Mammary epithelial cell (primary cell): ENCODE measurements at places on chromosomes 12 and 14. TPM values are rescaled to one million over a fixed set of nuclear protein-coding genes. Genes with fewer than 3 reads are reported as not detected.

Gene ADAM21
- total RNA-seq: 0.32 and 0.68 TPM in 2 replicates

DNA sequence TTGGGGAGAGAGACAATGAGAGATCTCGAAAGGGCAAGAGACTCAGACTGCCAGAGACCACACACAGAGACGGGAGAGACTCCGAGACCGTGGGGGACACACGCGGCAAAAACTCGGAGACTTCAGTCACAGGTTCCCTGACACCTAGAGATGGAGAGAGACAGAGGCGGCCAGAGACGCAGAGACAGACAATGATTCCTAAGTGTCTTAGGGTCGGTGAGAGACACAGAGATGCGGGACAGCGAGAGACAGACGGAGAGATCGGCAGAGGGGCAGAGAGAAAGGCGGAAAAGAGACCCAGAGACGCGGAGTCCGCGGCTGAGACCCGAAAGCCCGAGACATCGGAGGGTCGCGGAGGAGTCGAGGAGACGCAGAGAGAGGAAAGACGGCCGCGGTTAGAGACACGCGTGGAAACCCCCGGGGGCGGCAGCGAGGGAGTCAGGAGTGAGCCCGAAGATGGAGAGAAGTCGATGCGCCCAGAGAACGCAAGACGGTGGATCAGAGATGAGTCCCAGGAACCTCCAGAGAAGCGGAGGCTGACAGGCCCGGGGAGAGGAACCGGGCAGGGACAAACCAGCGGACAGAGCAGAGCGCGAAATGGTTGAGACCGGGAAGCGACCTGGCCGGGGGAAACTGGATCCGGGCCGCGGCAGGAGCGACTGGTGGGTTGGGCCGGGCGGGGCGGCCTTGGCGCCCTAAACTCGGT, 7.8 kb downstream of the LHX5 start:
- no peak for DNase-seq

- peak; percentile 52 for DNase-seq
These were observed 122.1 kb downstream of the PRKD1 start for GRCh38 chr14:29805415-29806123.

GRCh38 chr14:36021030-36021422, 155.5 kb downstream of the PTCSC3 start:
- no peak for DNase-seq
